ENCODE measurements at places on chromosomes 11 and 22.

GRCh38 chr11:12963792-12964536, 45.2 kb upstream of the RASSF10 start:
- peak; percentile 49 for DNase-seq

DNA sequence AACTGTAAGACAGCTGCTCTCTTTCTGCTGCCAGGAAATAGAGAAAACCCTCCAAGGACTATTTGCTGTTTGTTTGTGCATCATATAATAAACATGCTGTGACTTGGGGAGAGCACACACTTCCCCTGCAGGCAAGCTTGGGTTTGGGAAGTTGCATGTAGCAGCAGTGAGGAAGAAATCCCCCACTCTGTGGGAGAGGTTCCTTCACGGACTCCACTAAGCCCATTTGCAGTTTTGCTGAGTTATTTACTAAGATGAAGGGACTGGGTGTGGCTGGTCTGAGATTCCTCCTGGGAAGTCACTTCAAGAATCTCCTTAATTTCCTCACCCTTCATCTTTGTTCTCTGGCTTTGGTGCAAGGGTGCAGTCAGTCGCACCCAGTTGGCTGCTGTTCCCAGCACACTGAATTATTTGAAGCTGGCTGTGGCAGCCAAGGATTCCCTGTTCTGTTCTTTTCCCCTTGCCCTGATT, 104.9 kb downstream of the ARFGAP2 start:
- DNase-seq = no peak

GRCh38 chr22:46560696-46561295, 23.4 kb upstream of the CELSR1 start:
- DNase-seq = no peak

- DNase-seq = no peak
These were observed 19.9 kb downstream of the MGAT3 start for GRCh38 chr22:39476664-39477063.

GRCh38 chr22:41963453-41964111, 5.7 kb upstream of the SEPTIN3 start:
- DNase-seq = no peak

DNA sequence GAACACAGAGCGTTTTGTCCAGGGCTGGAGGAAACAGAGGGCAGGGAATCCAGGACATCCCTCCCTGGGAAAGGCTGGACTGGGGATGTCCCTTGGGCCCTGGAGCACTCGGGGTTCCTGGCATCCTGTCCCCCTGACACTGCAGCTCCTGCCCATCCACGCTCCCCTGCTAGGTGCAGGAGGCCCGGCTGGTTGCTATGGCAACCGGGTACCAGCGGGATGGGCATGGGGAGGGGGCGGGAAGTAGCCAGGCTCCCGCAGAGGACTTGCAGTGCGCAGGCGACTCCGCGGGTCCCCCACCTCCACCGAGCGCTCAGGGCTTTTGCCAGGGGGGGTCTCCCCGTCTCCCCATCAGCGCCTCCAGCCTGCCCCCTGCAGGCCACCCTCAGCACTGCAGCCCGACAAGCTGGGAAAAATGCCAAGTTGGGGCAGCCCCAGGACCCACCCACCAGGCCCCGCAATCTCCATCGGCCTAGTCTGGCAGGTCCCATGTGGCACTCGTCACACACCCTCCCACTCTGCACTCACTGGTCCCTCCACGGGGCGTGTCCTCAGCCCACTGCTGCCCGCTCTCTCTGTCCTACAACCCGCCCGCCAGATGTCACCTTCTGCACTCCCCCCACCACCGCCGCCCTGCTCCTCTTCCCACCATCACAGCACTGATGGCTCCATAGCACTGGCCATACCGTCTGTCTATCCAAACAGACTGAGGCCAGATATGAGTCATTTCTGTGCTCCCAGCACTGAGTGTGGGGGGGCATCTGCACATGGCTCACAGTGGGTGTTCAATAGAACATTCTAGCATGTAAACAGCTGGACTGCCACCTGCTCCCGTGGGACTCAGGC, 31.5 kb downstream of the KIAA0930 start:
- DNase-seq = peak; percentile 29

GRCh38 chr11:109109150-109109549, 312.8 kb upstream of the C11orf87 start:
- no peak for DNase-seq

- DNase-seq = no peak
These were observed 7.4 kb downstream of the MIF start for GRCh38 chr22:23901600-23901999.

DNA sequence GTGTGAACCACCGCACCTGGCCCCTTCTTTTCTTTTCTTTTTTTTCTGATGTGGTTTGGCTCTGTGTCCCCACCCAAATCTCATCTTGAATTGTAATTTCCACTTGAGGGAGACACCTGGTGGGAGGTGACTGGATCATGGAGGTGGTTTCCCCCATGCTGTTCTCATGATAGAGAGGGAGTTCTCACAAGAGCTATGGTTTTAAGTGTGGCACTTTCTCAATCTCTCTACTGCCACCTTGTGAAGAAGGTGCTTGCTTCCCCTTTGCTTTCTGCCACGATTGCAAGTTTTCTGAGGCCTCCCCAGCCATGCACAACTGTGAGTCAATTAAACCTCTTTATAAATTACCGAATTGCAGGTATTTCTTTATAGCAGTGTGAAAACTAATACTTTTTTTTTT, 4.9 kb upstream of the TCN2 start:
- no peak for DNase-seq

GRCh38 chr11:121892131-121892681, 223.8 kb downstream of the BLID start:
- no peak for DNase-seq

DNA sequence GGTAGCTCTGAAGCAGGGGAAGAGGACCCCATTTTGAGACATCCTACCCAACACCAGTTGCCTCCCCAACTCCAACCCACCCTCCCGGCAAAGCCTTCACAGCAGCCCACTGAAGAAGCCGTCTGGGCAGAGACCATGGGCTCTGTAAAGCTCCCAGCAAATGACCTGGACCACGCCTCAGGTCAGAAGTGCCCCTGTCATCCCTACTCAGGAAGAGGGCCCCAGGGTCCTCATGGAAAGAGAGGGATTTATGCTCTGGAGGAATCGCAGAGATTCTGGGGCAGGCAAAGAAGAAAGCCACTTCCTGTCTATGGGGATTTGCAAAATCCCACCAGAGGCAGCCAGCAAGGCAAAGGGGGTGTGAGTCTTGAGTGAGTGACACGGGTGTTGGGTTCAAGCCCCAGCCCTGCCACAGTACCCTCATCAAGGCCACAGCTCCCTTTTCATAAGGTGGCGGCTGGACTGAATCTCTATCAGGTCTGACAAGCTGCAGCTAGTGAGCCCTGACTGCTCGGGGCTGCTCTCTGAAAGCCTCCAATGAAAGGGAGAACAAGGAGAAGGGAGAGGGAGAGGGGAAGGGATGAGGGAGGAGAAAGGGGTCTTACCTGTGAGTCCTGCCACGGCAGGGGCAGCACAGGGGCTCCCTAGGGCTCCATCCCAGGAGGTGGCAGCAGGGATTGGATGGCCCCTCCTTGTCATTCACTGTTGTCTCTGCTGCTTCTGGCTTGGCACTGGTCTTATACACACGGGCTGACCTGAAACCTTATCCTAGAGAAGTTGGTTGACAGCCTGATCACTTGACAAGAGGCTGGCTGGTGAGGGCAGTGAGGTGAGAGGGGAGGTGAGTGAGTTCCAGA, at the start of gene UCP3:
UCP3 (minus strand) TSS at position 713 of the 857 bp plus-strand sequence. CDS start 2,043 bp downstream, outside the sequence.
- no peak for DNase-seq

DNA sequence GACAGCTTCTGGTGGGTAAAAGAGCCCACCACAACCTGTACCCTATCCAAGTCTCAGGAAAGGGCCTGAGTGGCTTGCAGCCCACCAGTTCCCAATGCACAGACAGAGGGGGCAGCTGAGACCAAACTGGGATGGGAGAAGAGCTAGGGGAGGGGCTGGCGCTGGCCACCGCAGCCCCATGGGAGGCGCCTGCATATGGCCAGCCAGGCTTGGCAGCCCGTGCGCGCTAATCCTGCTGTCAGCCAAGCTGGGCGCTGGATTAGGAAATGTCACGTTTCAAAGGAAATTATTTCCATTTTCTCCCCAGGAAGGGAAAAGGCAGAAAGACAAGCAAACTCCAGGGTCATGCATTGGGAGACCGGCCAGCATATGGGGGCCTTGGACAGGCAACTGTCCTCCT, 236.8 kb downstream of the BUD13 start:
- no peak for DNase-seq

DNA sequence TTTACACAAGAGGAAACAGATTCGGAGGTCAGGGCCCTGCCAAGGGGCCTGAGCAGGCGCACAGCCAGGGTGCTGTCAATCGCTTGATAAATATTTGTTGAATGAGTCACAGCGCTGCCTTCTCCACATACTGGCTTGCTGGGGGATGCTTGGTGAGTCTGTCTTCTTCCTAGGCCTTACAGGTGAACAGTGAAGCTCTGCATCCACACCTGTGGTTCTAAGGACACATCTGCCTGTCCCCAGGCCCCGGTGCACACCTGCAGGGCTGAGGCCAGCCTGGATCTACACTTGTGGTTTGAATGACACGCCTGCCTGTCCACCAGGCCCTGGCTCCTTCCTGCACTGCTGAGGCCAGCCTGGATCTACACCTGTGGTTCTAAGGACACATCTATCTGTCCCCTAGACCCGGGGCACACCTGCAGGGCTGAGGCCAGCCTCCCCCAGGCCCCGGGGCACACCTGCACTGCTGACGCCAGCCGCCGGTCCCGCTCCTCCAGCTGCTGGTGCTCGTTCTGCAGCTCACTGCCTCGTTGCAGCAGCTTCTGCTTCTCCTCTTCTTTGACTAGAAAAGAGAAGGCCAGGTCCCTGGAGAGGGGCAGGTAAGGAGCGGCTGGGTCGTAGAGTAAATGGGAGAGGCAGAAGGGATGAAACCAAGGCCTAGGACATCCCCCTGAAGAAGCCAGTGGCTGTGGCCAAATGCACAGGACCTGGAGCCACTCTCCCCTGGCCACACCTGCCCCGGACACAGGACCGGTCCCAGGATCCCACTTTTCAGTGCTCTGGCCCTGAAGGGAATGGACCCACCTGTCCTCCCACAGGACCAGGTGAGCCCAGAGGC, 124.6 kb downstream of the PHF21B start:
- no peak for DNase-seq

GRCh38 chr22:45246060-45246985, 5.6 kb upstream of the KIAA0930 start:
- DNase-seq = no peak

Measured in activated T-cell treated with anti-CD3 and anti-CD28 coated beads, Interleukin-2, amount 50 U/mL, for 4 hours (primary cell).